ENCODE measurements at places on chromosomes 13 and 19. TPM values are rescaled to one million over a fixed set of nuclear protein-coding genes. Genes with fewer than 3 reads are reported as not detected.
A peak's percentile ranks its signal among the peaks of the same experiment; 100 is the strongest.

DNA sequence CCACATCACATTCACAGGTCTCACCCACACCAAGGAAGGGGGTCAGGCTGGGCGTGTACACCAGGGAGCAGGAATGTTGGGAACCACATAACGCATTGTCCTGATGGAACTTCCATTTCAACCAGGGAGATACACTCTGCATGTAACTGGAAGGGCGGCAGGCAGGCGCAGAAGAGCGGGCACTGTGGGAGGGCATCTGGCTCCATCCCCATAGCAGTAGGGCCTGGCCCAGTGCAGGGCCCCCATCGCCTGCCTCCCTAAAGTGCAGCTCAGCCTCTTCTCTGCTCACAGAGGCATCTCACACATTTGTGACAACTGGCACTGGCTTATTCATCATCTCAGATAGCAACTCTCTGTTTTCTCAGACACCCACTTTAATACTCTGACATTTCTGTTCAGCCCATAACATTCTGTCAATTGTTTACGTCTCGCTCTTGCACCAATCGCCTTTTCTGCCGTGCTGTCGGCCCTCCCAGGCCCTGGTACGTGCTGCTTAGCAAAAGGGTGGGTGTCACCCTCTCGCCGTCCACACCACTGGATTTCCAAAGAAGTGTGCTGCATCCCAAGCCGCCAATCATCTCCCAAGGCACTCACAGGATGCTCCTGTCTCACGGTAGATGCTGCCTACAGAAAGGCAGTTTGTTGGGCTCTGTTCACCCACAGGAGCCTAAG lies 353.3 kb upstream of the ZNF507 start:
- peak; percentile 38 for DNase-seq

GRCh38 chr13:21310220-21310619 lies 133.8 kb downstream of the MRPL57 start:
- no peak for DNase-seq

DNA sequence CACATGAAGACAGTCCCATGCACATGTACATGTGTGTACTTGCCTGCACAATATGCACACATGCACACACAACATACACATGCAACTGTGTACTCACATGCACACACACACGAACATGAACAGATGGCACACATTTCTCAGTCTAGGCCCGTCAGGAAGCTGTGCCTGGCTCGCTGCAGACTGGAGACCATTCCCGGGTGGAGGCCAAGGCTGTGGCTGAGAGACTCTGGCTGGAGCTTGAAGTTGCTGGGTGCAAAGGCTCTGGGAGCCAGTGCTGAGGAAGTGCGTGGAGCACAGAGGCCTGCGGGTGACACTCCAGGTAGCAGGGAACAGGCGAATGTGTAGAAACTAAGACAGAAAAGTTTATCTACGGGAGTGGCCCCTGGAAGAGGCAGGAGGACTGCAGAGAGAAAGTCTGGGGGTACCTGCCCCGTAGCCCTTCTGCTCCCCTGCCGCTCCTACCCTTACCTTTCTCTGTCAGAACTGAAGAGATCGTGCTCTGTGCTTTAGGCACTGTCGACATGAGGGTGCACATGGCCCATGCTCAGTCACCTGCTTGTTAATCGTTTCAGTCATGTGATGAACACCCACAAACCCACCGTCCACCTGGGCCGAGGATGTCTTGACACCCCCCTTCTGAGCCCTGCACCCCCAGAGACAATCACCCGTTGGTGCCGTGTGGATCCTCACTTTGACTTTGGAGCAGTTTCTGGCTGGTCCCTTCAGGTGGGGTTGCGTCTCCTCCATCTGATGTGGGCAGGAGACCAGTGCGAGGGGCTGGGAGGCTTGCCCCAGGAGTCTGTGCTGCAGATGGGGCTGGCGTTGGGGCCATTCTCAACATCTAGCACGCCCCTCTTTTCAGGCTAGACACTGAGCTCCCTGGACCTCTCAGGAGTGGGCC lies 69.4 kb downstream of the TEX29 start:
- DNase-seq, result no peak

DNA sequence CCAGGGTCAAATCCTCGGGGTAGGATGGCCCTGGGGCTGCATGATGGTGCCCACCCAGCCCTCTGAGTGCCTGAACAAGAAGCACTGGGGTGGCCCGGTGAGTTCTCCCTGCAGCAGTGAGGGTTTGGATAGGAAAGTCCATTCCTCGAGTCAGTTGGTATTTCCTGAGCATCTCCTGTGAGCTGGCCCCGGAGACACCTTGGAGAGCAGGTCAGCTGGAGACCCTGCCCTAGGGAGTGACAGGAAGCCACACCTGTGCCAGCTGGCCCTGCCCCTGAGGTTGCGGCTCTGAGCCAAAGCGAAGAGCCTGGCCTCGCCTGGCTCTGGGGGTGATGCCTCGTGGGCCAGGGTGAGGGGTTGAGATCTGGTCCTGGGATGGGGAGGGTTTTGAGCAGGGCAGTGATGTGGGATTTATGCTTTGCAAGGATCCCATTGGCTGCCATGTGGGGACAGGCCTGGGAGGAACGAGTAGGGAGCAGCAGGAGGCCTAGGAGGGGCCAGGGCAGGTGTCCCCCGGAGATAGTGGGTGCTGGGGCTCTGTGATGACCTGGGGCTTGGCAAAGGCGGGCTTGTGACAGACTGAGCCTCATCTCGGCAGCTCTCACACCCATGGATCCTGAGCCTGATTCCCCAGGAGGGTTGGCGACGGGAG lies 16.0 kb downstream of the CRTC1 start:
- DNase-seq, result no peak

GRCh38 chr19:47243364-47243775 lies 12.4 kb upstream of the BBC3 start:
- no peak for DNase-seq

GRCh38 chr13:64088491-64088890 lies 2672.8 kb upstream of the PCDH20 start:
- DNase-seq, result no peak

GRCh38 chr19:43460362-43461016 lies 4.9 kb downstream of the LYPD3 start:
- DNase-seq, result no peak

Gene LRRC63
- polyA plus RNA-seq, result not detected

Gene IL11
- not detected for polyA plus RNA-seq

GRCh38 chr13:37094840-37095239 lies 10.6 kb downstream of the CSNK1A1L start:
- DNase-seq, result no peak

Gene ZNF582
- polyA plus RNA-seq, result 7.2 TPM

DNA sequence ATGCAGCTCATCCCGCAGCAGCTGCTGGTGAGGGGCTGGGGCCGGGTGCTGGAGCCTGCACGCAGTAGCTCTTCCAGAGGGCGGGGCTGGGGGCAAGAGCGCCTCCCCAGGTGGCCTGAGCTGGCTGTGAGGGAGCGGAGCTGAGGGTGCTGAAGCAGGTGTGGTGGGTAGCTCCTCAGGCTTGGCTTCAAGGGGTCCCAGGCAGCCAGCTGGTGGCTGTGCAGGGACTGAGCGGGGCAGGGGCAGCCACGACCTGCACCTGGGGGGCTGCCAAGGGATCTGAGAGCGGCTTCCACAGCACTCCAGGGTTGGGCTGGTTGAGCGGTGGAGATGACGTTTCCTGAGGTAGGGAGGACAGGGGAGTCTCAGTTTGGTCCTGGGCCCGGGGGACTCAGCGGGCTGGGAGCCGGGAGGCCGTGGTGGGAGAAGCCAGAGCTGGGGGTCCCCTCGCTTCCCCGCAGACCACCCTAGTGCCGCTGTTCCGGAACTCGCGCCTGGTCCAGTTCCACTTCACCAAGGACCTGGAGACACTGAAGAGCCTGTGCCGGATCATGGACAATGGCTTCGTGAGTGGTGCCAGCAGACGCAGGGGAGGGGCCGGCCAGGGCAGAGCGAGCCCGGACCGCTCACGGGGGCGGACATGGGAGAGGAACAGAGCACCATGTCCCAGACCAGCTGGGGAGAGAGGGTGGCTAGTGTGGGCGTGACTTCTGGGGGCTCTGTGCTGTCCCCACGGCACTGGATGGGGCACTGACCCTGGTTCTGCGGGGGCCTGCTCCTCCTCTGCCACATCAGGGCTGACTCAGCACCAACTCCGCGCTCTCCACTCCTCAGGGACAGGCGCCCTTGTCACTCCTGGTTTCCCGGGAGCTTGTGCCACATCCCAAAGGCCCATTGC lies 7.4 kb downstream of the PTOV1 start:
- DNase-seq, result no peak

GRCh38 chr13:31930490-31930889 lies 101.1 kb upstream of the FRY start:
- DNase-seq, result no peak

DNA sequence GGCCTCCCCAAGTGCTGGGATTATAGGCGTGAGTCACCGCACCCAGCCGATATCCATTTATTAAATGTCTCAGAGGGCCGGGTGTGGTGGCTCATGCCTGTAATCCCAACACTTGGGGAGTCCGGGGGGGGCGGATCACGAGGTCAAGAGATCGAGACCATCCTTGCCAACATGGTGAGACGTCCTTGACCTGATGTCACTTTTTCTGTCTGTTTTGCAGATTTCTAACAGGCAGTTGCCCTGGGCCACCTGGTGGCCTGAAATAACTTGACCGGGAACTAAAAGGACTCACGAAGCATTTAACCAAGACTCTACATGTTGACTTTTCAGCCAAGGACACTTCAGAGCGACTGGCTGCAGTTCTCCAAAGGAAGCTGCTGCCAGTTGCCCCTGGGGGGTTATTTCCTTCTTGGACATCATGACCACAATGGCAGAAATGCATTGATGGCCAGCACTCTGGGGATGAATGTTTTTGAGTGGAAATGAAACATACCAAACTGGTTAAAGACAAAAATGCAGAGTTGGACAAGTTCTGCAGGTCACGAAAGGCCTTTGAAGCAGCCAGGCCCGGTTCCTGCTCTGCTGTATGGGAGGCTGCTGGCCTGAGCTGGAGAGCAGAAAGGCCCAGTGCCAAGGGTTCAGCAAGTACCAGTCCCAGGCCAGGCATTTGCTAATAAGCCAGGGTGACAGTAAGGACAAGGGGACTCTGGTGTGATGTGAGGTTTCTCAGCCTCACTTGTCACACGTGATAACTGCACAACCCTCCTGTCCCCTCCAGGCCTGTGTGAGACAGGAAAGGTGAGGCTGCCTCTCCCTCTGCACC lies 8.3 kb downstream of the ZNF837 start:
- DNase-seq, result peak; percentile 79

DNA sequence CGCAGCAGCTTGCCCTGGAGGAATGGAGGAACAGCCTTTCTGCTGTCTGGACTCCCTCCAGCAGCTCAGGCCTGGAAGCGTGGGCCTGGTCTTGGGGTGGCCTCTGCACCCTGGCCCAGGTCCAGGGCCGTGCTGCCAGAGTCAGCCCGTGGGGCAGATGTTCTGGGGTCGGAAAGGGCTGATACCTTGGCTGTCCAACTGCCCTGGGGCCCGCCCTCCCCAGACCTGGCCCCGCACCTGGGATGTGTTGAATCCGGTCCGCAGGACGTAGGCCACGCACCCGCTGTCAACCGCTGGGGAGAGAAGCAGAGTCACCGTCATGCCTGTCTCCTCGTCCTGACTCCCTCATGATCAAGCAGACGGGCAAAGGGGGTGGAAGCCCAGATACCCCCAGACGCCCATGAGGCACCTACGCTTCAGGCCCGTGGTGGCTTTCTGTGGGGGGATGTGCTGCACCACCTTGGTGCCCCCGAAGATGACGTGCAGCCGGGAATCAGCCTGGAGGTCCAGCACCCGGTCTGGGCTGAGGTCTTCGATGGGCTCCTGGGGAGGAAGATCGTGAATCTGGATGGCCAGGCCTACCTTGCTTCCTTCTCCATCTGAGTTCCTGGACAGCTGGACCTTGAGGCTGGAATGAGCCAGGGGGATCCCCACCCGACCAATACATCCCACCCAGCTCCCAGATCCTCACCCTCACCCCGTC lies 7.7 kb downstream of the ATP13A1 start:
- no peak for DNase-seq

GRCh38 chr13:112990783-112991182 lies 21.8 kb downstream of the MCF2L start:
- DNase-seq, result no peak

DNA sequence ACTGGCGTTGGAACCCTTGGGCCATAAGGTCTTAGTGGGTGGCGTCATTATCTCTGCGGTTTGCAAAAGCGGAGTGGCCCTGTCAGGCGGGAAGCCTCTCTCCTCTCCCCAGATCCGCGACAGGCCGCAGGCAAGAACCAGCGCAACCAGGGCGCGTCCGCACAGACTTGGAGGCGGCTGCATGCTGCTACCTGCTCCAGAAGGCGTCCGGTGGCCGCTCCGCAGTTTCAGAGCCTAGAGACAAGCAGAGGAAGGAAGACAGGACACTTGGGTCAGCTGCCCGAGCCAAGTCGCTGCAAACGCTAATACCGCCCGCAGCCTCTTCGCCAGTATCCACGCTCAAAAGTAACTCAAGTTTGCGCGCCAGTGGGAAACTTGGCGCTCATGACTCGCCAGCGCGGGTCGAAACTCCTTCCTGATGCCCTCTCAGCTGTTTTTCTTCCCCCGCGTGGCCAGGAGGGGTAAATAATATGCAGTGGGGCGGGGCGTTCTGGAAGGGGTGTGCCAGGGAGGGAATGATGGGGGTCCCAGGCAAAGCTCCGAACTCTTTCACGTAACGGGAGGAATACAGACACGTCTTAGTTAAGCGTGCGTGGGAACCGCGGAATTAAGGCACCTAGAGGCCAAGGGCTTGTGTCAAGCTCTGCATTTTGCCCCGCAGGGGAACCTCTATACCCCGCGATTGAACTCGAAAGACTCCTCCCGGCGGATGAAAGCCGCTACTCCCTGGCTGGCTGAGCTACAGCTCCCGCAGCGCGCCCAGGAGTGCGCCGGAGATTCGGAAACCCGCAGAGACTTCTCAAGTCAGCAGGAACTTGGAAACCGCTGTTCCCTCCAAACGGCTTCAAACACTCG lies at the start of gene EDNRB:
Gene EDNRB, minus strand, starts transcription at position 441 of the 855 bp plus-strand sequence. Its CDS starts 258 bp downstream, at position 183.
- DNase-seq, result peak; percentile 64

DNA sequence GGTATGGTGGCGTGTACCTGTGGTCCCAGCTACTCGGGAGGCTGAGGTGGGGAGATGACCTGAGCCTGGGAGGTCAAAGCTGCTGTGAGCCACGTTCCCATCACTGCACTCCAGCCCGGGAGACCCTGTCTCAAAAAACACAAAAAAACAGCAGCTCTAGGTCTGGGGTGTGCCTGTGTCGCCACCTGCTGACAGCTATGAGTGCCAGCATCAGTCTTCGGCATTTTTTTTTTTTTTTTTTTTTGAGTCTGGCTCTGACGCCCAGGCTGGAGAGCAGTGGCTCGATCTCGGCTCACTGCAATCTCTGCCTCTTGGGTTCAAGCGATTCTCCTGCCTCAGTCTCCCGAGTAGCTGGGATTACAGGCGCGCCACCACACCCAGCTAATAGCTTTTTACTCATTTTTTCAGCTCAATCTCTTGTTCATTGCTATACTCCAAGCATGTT lies 10.1 kb downstream of the AP2S1 start:
- DNase-seq, result no peak

- DNase-seq, result no peak
Measured at GRCh38 chr19:29985196-29985595, 43.2 kb downstream of the URI1 start.

GRCh38 chr19:4984438-4984990 lies 15.6 kb downstream of the KDM4B start:
- no peak for DNase-seq

- peak; percentile 2 for DNase-seq
Measured at GRCh38 chr19:11338569-11339253, 746 bp downstream of the RAB3D start.

- DNase-seq, result no peak
Measured at GRCh38 chr13:51638216-51638871, 54.1 kb downstream of the WDFY2 start.

GRCh38 chr19:27805848-27806247 lies 1407.1 kb downstream of the UQCRFS1 start:
- no peak for DNase-seq

Gene TSC22D1
- 116 TPM for polyA plus RNA-seq

Data from heart left ventricle (tissue), 16 donors.